ENCODE measurements at places on chromosomes 1 and 21.

DNA sequence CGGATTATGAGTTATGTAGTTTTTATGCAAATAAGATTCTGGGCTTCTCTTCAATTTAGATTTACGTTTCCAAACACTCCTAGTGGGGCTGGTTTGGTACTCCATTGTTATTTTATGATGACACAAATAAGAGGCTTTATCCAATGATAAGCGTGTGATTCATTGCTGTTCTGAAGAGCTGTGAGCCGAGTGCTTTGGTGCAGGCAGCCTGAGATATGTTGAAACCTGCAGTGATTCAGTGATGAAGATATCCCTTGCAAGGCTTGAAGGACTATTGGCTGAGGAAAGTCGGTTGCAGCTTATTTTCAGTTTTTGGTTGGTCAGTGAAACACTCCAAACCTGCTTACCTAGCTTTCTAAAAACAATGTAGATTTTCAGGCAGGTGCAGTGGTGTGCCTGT lies 112.2 kb downstream of the RYR2 start:
- no peak for DNase-seq

GRCh38 chr1:212560933-212561460 lies 47.6 kb upstream of the ATF3 start:
- DNase-seq: no peak

DNA sequence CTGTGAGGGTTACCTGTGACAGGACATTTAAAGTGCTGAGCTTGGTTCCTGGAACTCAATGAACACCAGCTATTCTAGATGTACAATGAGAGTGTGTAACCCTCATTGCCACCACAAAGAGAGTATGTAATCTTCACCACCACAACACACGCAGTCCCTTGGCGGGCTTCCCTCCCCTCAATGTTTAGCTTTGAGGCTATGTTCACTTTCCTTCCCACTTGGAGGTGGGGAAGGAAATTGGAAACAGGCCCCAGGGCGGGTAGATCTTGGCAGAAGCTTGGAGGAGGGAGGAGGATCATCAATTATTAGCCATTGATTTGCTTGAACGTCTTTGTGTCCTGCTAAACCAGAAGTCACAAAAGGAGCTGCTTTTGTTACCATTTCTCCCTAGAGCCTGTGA lies 8.3 kb upstream of the COL16A1 start:
- no peak for DNase-seq

DNA sequence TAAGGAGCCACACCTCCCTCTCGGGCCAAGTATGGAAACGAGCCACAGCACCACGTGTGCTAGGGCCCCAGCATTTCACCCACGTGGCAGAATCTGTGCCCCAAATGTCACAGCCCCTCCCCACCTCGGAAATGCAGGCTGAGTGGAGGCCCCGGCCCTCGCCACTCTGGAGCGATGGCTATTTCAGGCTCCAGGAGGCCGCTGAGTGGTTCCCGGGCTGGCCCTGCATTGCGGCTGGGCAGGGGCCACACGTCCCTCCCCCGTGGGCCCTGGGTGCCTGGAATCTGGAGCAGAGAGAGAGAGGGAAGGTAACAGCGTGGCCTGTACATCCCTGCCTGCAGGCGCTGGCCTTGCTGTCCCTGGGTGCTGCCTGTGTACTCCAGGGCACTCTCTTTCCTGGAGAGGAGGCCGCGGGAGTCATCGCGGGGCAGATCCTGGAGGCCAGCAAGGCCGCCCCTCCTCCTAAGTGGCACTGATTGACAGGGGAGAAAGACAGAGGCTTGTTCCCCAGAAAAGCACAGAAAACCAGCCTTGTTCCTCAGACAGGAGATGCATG lies 68.0 kb upstream of the TRAPPC10 start:
- no peak for DNase-seq

DNA sequence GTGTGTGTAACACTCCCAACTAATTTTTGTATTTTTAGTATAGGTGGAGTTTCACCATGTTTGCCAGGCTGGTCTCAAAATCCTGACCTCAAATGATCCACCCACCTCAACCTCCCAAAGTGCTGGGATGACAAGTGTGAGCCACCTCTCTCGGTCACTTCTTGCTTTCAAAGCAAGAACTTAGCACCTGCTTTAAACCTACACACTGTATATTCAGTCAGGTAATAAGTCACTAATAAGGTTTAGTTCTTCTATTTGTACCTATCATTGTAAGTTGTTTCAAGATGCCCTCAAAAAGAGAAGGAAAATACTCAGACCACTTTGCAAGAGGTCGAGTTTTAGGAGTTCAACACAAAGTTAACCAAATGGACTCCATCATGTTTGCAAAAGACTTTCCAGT lies 431.3 kb downstream of the MRPL39 start:
- no peak for DNase-seq

- no peak for DNase-seq
Measured at GRCh38 chr1:53987880-53988279, 30.1 kb downstream of the LDLRAD1 start.

DNA sequence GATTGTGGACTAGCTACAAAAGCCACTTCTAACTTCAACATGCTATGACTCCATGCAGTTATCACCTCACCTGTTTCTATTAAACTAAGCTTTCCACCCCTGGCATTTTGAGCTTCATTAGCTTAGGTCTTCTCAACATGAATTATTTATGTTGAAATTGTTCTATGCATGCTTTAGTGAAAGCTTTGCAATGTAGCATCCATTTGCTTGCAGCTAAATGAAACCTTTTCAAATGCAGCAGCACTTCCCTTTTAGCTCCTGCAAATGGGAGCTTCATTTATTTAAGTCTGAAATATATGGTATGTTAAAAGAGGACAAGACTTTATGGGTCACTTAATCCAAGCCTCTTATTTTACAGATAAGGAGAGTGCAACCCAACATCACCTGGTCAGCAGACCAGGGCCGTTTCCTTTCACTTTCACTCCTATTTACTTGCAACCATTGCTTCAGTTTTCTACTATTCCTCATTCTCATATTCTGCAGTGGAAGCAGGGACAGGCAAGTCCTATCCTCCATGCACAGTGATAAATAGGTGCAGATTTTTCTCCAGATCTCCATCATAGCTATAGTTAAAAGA lies 56.4 kb upstream of the SAMSN1 start:
- DNase-seq: no peak

DNA sequence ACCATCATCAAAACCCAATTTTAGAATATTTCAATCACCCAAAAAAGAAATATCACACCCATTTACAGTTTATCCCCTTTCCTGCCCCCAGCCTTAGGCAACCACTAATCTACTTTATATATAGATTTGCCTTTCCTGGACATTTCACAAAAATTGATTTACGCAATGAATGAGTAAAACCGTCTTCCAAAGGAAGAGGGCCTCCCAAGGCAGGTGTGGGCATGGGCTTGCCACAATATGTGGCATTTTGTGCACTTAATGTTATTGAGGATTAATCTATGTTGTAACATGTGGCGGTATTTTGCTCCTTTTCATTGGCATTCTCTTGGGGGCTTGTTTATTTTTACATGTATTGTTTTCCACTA lies 11.8 kb upstream of the BMP8B start:
- no peak for DNase-seq

DNA sequence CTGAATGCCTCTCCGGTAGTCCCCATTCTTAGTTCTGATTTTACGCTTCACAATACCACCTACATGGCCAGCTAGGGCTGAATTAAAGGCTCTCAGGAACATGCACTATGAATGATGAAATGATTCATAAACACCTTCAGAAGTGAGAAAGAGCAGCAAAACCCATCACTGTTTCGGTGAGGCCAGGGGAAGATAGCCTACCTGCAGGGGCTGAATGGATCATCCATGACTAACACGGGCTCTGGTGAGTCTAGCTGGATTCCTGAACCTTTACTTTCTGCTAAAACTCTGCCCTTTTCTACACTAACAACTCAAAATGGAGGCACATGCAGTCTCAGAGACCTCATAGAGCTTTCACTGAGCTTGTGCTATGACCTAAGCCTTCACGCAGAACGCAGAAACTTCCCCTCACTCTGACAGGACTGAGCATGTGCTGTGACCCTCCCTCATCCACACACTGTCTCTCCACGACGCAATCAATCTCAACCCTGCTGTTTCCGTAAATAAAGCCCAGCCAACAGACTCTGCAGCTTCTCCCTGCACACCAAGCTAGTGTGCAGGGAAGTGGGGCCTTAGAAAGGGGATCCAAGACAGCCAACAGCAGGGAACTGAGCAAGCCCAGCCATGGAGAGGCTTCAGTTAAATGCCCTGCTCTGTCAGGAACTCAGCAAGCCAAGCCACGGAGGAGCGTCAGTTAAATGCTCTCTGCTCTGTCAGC lies 207.8 kb downstream of the SLC45A1 start:
- peak; percentile 90 for DNase-seq

- no peak for DNase-seq
Measured at GRCh38 chr1:36790191-36790590, 244.1 kb downstream of the GRIK3 start.

GRCh38 chr1:51551848-51552296 lies 32.8 kb upstream of the EPS15 start:
- no peak for DNase-seq

DNA sequence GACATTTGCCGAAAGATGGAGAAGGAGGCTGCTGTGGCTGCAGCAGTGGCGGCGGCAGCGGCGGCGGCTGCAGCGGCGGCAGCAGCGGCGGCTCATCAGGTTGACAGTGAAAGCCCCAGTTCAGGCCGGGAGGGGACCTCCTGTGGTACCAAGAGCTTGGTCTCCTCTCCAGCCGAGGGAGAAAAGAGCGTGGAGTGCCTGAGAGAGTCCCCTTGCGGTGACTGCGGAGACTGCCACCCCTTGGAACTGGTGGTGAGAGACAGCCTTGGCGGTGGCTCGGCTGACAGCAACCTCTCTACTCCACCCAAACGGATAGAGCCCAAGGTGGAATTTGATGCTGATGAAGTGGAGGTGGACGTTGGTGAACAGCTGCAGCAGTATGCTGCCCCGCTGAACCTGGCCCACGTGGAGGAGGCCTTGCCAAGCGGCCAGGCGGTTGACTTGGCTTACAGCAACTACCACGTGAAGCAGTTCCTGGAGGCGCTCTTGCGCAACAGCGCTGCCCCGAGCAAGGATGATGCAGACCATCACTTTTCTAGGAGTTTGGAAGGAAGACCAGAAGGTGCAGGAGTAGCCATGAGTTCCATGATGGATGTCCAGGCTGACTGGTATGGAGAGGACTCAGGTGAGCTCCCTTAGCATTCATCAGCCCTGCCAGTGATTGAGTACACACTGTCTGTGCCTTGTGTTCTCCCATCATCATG lies 6.3 kb downstream of the ZBTB8B start:
- no peak for DNase-seq

DNA sequence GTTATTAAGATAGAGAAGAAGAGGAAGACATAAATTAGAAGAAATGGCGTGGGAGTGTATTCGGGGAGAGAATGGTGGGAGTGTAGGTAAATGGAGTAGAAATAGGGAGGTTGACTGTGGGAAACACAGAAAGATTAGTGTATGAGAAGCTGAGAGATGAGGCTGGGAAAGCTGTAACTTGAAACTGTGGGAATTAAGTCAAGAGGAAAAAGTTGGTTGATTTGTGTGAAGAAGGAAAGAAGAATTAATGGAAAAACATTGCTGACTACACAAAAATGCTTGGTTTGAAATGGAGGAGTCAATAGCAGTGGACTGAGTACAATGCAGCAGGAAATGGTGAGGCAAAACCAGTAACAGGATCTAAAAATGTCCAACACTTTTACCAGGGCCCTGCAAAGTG lies 448.3 kb downstream of the PTPRC start:
- DNase-seq: no peak

- no peak for DNase-seq
Measured at GRCh38 chr1:88311907-88312306, 372.2 kb upstream of the PKN2 start.

GRCh38 chr1:152513081-152513480 lies 1.2 kb upstream of the CRCT1 start:
- no peak for DNase-seq

- DNase-seq: no peak
Measured at GRCh38 chr1:95578462-95578861, 344.5 kb downstream of the RWDD3 start.

- no peak for DNase-seq
Measured at GRCh38 chr21:17711896-17712295, 99.2 kb upstream of the BTG3 start.
